ENCODE measurements at places on chromosomes 16 and 17.
A peak's percentile ranks its signal among the peaks of the same experiment; 100 is the strongest.

- no peak for DNase-seq
Observed at GRCh38 chr16:81539009-81539758, 94.6 kb downstream of the CMIP start.

GRCh38 chr16:6363396-6363795 lies 969.2 kb upstream of the RBFOX1 start:
- DNase-seq = no peak

DNA sequence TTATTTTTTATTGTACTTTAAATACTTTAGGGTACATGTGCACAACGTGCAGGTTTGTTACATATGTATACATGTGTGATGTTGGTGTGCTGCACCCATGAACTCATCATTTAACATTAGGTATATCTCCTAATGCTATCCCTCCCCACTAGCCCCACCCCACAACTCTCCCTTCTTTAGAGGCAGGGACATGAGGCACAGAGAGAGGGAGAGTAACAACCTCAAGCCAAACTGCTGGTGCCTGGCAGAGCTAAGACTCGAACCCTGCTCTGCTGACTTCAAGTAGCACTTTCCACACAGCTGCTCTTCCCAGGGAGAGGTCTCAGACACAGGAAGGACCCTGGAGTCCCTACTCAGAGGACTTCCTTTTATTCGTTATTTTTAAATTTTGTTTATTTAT lies 69.4 kb downstream of the WSB1 start:
- no peak for DNase-seq

GRCh38 chr16:66525396-66526180 lies 24.3 kb downstream of the TK2 start:
- DNase-seq = no peak

- DNase-seq = no peak
Observed at GRCh38 chr17:74605361-74605760, 13.3 kb upstream of the CD300LD start.

- no peak for DNase-seq
Observed at GRCh38 chr17:67270416-67270815, 25.4 kb upstream of the HELZ start.

DNA sequence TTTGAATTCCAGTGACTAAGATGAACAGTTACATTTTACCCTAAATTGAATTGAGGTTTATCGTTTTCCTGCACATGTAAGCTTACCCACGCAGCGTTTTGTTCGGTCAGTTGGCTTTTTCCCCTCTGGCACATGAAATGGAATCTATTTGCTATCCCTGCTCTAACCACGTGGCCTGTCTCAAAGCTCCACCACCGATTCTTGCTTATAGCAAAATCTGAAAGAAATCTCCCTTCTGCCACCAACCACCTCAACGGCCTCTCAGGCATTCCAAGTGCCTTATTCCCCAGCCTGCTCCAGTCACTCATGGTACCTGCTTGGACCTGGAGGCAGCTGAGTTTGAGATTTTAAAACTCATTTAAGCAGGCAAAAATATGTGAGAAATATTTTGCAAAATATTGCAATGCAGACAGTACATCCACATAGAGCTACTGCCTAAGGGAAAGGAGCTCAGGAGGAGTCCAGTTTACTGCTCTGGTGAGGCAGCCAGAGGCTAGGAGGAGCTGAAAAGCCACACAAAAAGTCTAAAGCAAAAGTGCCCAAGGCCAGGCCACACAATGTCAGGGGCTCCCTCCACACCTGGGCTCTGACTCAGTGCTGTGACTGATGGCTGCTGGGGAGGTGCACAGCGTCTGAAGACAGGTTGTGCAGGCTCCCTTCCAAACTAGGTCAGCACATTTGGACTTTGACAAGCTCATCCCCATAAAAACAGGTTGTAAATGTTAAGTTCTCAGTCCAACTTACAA lies 26.4 kb downstream of the ARHGAP17 start:
- no peak for DNase-seq

DNA sequence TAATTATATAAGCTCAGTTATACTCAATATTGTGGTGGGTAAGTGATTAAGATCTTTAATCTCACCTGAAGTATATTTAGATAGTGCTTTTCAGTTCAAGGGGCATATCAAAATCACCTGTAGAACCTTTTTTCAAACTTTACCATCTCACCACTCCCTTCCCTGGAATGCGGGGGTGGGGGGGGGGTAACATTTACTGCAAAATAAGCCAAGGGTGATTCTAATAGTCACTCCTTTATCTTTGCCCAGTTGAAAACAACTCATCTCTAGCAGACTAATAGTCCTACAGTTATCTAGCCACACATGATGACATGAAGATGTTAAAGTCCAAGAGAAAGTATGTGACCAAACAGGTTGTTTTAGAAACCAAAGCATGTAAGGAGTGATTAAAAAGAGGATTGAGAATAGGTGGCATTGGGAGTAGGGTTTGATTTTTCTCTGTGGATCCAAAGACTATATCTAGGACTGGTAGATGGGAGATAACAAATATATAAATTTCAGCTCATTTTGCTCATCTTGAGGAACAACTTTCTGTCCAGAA lies 21.5 kb downstream of the LPCAT2 start:
- no peak for DNase-seq

GRCh38 chr17:74552037-74552436 lies 6.1 kb upstream of the CD300C start:
- no peak for DNase-seq

DNA sequence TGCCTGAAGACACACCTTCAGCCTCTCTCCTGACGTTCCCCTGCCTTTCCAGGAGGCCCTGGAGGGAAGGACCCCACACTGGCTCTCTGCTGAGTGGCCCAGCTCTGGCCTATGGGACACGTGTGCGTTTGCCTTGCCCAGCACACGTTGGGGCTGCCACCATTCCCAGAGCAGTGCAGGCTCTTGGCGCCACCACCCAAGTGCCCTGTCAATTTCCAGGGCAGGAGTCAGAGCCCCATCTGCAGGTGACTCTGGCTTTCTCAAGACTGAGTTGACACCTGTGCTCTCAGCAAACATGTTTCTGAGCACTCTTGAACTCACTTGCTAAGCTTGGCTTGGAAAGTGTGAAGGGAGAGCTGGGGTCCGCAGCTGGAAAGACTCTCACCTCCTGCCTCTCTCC lies 4.7 kb upstream of the IRF8 start:
- DNase-seq = no peak

DNA sequence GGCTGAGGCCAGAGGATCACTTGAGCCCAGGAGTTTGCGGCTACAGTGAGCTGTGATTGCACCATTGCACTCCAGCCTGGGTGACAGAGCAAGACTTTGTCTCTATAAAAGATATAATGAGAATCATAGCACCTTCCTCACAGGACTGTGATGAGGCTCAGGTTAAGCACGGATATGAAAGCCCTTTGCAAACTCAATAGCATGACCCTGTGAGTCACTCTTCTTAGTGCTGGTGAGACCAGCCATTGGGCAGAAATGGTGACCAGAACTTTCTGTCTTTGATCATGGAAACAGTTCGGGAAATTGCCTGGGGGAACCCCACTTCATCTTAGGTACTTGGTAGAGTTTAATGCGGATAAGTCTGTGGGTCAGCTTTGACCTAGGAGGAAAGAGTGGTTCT lies 144.2 kb downstream of the PRKCB start:
- DNase-seq = no peak

- no peak for DNase-seq
Observed at GRCh38 chr16:68264128-68265077, at the start of gene SLC7A6. TSS of gene SLC7A6 (plus strand) at chr16:68264526. CDS start at chr16:68274727, 10,201 bp downstream.

DNA sequence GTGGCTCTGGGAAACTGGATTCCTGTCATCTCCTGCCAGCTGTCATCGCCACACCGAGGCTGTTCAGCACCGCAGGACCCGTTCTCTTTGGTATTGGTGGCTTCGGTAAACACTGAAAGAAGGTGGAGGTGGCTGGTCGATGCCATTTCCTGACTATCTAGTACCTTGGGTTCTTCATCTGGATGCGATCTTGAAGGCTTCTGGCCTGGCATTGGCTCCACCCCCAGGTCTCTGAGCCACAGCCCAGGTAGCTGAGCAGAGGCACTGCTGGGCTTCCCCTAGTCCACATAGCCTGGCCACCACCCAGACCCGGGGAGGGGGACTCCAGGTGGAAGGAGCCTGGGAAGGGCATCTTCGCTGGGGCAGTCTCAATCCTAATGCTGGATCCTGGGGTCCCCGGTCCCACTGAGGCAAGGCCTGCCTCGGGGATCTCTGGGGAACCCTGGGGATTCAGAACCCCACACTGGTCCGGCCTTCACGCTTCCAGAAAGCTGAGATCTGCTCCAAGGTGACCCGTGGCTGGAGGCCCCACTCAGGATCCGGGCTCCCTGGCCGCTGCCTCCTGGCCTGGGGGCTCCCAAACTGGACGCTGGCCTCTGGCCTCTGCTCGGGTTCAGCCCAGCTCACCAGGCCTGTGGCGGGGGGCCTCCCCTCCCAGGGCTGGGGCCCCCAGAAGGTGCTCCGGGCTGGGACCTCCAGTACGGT lies 1.8 kb downstream of the C16orf54 start:
- DNase-seq = no peak

DNA sequence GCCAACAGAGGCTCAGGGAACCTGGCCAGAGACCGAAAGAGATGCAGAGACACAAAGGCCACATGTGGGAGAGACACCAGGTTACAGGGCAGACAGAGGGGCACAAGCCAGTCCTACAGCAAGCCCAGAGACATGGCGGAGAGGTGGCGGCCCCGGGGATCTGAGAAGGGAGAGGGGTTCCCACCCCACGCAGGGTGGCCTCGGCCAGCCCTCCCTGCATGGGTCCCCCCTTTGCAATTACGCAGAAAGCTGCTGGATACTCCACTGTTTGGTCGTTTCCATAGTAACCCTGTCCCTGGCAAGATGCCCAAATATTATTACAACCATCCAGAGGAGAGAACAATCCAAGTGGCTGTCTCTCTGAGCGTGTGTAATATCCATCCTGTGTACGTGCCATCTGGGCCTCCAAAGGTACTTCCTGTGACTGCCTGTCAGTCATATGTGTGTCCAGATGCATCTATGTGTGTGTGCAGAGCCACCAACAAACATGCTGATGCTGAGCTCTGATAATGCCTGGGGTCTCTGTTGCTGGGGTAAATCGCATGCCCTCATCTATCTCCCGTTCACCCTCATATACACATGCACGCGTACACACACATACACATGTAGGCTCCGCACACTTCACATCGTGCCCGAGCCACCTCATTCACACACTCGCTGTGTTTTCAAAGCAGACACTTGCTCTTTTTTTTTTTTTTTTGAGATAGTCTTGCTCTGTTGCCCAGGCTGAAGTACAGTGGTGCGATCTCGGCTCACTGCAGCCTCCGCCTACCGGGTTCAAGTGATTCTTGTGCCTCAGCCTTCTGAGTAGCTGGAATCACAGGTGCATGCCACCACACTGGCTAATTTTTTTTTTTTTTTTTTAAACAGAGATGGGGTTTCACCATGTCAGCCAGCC lies 5.5 kb downstream of the PCGF2 start:
- DNase-seq = no peak

DNA sequence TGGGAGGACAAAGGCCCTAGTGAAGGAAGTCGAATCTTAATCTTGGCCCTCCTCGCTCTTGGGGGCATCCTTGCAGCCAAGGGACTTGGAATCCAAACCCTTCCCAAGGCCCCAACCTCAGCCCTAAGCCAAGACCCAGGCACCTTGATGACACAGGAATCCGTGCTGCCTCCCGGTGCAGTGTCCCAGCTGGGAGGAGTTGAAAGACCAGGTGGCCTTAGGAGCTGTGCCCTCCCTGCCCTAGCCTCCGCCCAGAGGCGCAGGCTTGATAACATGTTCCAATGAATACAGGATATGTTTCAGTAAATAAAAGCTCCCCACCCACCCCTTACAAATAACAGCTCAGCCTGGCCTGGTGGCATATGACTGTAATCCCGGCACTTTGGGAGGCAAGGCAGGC lies at the start of gene CHST5:
Gene CHST5, minus strand, starts transcription at position 208 of the 400 bp plus-strand sequence. CDS start 5,724 bp downstream, outside the sequence.
- DNase-seq = no peak

GRCh38 chr16:72312828-72313227 lies 140.9 kb upstream of the PMFBP1 start:
- DNase-seq = no peak

GRCh38 chr16:89092013-89092412 lies 1.6 kb upstream of the ACSF3 start:
- no peak for DNase-seq

- no peak for DNase-seq
Observed at GRCh38 chr16:80602894-80603293, 62.1 kb downstream of the DYNLRB2 start.

DNA sequence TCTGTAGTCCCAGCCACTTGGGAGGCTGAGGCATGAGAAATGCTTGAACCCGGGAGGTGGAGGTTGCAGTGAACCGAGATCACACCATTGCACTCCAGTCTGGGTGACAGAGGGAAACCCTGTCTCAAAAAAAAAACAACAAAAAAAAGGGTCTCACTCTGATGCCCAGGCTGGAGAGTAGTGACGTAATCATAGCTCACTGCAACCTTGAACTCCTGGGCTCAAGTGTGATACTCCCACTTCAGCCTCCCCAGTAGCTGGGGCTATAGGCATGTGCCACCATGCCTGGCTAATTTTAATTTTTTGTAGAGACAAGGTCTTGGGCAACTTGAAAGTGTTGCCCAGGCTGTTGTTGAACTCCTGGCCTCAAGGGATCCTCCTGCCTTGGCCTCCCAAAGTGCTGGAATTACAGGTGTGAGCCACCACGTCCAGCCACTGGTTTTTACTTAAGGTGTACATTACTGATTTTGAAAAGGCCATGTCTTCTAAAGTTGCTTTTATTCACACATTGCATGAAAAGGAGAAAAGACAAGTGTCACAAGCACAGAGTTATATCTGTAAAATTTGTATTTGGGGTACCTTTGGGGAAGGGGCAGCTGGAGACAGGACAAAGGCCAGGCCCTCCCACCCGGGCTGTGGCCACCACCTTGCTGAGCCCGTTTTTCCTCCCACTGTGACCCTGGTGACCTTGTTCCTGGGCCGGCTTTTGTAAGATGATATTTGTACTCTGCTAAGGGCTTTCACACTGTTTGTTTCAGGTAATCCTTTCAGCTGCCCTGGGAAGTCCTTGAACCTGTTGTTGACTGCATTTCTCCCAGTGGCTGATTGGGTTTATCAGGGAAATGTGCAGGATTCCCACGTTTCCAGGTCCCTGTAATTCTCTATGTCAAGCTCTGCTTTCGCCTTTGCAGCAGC lies 11.5 kb downstream of the GPT2 start:
- no peak for DNase-seq

DNA sequence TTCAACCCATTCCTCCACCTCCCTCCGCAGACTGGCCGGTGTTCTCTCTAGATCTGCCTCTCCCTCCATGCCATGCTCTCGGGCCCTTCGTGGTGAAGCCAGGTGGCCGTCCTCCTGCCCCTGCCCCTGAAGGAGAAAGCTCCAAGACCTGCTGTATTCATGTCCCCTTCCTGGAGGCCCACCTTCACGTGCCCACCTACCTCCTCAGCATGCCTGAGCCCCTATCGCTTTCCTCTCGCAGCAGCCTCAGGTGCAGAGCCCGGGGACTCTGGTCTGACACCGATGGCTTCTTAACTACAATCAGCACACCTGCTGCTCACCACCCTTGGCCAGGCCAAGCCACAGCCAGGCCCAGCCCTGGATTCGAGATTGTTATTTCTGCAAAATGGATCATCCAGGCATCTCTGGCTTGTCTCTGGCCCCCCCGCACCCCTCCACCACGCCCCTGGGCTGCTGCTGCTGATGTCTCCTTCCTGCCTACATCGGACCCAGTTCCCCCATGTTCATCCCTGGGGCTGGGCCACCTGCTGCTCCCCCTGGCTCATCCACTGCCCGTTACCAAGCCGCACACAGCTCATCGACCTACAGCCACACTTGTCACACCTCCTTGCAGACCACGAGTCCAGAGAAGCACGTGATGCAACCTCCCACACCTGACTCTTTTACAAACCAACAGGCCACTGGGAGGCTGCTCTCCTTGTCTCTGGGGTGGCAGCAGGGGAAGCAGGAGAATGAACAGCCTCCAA lies 32.5 kb upstream of the TNFRSF13B start:
- peak; percentile 23 for DNase-seq

Measured in NCI-H187 (cell line).